ENCODE measurements at places on chromosomes 2 and 18.

GRCh38 chr18:59646228-59646962 is 50.8 kb downstream of the CCBE1 start:
- DNase-seq = no peak

- DNase-seq = no peak
These were observed 12.3 kb upstream of the DCTN1 start for GRCh38 chr2:74392449-74392743.

GRCh38 chr2:72341639-72342038 is 194.0 kb upstream of the CYP26B1 start:
- DNase-seq = no peak

DNA sequence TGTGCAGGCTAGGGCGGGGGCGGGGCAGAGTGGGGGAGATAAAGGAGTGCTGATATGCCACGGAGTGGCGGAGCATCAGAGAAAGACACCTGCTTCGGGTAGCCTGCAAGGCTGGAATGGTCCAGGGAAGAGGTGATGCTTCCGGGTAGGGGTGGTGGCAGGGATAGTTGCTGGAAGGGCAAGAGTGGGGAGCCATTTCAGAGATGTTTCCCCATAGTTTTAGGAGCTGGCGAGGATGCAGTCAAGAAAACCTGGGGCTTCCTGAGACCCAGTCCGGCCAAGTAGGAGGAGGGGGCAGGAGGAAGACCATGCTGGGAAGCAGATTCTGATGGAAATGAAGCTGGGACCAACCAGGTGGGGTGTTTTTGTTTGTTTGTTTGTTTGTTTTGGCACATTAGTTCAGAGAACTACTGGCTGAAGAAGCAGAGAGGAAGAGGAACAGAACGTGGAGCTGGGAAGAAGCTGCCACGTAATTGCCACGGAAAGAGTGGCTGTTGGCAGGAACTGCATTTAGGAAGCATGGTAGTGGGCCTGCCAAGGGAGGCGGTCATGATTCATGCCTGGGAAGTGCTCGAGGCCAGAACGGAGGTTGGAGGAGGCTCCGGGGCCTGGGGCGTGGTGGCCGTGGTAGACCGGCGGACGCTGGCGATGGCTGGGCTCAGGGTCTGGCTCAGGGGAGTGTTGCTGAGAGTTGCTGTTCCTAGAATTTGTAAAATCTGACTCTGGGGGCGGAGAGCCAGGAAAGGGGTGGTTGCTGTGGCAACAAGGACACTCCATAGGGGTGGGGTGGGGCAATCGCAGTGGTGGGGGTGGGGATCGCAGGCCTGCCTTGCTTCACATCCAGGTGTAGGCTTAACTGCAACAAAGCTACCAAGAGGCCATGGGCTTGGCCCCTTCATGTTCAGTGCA is 8.6 kb upstream of the INPP5D start:
- no peak for DNase-seq

- DNase-seq = no peak
These were observed 53.6 kb downstream of the PRELID3A start for GRCh38 chr18:12461326-12461725.

GRCh38 chr18:7290077-7290476 is 59.2 kb downstream of the LRRC30 start:
- DNase-seq = no peak

GRCh38 chr2:225086915-225087314 is 44.6 kb upstream of the DOCK10 start:
- DNase-seq = no peak

DNA sequence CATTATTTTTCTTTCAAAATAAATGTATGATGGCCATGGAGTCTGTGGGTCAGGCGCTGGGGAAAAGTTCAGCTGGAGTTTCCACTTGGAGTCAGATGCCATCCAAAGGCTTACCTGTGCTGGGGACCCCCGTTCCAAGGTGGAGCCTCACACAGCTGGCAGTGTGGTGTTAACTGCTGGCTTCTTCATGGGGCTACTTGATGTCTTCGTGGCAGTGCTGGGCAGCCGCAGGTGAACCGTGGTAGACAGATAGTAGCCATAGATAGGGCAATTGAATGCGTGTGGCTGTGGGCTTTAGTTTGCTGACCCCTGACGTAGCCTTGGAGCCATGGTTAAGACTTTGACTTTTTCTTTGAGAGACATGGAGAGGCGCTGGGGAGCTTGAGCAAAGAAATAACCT is 83.1 kb downstream of the HS6ST1 start:
- no peak for DNase-seq

DNA sequence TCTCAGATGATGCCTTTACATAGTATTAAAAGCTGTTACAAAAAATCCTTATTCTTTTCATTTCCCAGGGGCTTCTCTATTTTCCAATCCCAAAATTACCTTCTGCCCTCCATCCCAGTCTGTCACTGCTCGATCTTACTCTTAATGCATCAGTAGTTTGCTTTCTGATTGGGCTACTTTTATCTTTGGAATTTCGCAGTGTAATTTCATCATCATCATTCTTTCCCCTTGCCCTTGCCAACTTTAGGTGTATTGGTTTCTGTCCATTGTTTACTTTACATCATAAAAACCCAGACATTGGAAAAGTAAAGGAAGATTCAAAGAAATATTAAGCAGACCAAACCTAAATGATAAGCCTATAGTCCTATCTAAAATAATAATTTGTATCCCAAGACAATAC is 457.2 kb downstream of the PIK3C3 start:
- no peak for DNase-seq

DNA sequence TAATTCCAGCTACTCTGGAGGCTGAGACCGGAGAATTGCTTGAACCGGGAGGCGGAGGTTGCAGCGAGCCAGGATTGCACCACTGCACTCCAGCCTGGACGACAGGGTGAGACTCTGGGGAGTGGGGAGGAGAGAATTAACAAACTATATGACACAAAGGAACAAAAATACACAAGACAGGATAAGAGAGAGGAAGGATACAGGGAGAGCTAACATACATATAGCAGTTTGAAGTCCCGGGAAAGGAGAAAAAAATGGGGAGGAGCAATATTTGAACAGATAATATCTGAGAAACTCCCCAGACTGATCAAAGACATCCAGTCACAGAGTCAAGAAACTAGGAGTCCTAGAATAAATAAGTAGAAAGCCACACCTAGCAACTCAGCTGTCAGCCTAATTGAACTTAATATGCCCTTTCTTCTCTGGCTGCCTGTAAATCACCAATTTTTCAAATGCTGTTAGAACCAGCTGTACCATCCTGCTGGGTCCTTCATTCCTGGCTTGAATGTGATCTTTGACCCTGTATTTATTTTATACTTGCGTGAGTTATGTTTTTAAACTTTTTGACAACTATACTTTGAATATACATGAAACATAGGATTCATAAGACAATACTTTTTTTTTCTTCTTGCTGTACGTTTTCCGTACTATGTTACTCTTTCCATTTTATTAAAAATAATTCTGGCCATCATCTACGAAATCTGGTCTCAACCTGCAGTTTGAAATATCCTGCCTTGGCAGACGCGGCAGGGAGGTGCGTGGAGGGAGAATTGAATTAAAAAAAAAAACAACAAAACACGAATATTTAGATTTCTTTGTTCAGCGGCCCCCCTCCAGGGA is 876 bp upstream of the CYP27A1 start:
- peak; percentile 12 for DNase-seq

DNA sequence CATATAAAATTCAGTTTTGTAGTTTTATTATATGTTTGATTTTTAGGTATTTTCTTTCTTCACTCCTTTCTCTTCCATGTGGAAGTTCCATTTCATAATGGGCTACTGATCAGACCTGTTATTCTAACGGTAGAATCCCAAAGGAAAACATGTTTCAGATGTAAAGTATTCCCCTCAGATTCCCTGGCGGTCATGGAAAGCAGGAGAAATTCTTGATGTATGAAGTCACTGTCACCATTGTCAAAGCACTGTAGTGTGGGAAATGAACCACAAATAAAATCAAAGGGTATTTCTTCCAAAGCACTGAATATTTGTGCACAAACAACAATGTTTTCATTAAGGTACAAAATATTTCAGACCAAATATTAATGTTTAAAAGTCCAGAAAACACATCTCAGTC is 237.3 kb upstream of the KLHL14 start:
- DNase-seq = no peak

DNA sequence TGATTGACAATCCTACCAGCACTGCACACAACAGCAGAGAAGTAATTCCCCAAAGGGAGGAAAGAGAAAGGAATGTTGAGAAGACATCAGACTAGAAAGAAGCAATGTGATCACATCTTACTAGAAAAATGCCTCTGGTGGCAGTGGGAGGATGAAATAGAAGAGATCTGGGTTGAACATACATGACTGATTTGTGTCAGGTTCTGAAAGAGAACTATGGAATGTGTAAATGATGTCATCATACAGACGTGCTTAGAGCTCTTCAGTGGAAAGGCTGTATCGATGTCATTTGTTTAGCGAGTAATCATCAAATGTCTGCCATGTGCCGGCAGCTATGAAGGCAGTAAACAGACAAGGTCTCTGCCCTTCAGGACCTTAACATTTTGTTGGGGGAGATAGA is 24.9 kb downstream of the GORASP2 start:
- no peak for DNase-seq

GRCh38 chr2:135998879-135999278 is 13.5 kb upstream of the DARS1 start:
- DNase-seq = no peak

DNA sequence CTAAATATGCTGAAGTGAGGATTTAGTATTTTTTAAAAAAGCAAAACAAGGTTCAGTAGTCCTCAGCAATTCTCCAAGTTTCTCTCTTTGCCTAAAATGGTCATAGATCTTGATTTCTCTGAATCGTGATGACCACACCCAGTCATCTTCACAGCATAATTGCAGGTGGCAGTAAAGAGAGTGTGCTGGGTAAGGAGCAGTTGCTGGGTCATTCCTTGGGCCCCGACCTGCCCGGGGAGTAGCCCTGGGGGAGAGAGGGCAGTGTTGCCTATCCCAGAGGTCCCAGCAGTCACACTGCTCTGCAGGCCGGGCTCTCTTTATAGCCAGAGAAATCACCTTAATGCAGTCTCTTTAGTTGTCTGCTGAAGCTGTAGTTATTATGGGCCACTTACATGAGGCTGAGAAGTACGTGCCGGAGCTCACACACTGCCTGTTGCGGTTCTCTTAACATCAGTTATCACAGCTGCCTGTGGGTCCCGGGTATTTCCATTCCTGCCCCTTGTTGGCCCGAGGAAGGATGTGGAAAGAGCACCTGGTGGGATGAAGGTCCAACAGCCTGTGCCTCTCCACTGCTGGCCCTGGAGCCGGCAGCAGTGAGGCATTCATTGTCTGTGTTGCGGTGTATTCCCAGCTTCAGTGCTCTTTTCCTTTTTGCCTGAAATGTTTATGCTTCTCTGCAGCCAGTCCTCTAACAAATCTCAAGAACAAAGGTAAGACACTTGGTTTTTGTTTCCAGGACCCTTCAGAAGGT is 230.1 kb downstream of the ALPK2 start:
- no peak for DNase-seq

DNA sequence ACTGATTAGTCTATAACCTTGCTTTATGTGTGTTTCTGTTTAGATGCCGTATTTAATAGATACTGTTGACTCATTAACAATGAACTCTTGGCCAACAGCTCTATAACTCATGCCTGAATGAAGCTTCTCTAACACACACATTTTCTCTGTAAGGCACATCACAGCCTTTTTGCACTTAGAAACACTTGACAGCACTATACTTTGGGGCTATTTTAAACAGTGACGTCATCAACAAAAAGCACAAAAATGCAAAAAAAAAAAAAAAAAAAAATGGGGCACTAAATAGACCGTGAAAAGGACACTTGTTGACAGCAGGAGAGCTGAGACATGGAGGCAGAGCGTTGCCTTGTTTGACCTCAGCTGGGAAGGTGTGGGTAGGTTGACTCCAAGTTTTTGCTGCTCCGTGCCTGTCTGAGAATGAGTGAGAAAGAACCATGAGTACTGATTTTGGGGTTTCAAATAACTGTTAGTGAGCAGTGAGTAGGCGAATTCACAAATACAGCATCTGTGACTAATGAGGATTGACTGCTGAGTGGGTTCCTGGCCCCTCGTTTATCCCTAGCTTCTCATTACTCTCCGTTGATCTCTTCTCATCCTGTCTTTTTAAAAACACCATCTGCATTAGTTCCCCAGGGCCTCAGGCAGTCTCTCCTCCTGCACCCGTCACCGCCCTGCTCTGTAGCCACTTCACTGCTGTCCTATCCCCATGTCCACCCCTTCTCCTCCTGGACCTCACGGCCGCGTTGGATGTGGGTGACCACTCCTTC is 24.4 kb downstream of the SPP2 start:
- DNase-seq = no peak
